Activated CD4-positive, alpha-beta T cell treated with anti-CD3 and anti-CD28 coated beads, Interleukin-2, Interleukin-6, amounts not matched to agents 100 ng/mL and 50 ng/mL, durations not matched to agents 16 hours and 8 hours (primary cell): ENCODE measurements at places on chromosomes 1 and 21.

GRCh38 chr1:96772349-96772748 is 50.8 kb downstream of the PTBP2 start:
- no peak for DNase-seq

DNA sequence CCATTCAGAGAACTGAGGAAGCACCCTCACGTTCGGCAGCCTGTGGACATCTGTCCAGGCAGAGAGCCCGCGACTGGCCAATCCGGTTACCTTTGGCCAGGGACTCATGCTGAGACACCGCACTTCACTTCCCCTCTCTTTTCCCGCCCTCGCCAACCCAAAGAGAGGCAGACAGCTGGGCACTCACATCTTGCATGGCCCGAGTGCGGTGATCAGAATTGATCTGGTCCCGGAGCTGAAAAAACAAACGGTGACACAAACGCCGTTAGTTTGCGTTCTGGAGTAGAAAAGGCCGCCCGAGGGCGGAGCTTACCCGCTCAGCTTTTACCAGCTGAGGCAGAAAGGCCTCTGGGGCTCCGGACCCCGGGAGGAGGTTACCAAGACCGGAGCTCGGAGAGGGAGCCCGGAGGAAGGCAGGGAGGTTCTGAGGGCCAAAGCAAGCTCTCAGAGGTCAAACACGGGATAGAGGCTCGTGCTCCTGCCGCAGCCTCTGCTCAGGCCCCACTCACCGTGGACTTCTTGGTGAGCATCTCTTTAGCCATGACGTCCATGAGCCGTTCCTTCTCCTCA is 376 bp downstream of the SF3A3 start:
- peak; percentile 39 for DNase-seq

GRCh38 chr1:162458236-162458635 is 39.4 kb upstream of the UHMK1 start:
- no peak for DNase-seq

GRCh38 chr1:205961991-205962820 is 18.9 kb upstream of the SLC26A9 start:
- no peak for DNase-seq

- DNase-seq: peak; percentile 42
Observed at GRCh38 chr1:54965624-54966340, 14.6 kb upstream of the TMEM61 start.

DNA sequence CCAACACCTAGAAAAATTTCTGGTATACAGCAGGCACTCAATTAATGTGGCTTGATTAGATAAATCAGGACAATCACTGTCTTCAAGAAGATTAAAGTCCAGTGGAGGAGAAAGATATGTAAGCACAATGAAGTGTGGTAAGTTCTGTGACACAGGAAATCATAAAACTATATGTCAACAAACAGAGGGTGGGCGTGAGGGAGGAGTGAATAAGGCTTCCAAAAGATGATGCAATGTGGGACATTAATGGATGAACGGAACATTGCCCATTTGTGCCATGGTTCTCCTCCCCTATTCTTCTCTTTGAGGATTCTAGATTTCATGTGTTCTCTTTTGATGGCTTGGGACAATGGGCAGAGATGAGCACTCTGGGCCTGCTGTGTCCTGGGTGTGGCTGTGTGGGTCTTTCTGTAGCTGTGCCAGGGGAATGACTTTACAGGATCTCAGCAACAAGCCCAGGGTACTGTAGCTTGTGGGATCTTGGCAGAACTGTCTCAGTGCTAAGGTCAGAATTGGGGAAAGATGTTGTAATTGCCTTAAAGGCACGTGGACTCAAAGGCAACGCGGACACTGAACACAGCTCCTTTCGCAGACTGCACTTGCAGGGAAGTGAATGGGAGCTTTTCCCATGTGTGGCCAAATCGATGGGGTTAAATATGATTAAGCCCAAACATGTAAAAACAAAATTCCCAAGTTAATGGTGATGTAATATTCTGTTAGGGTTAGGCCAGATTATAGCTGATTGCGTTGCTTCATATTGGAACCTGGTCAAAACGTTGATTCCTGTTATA is 366.9 kb downstream of the TGFB2 start:
- DNase-seq: no peak

- no peak for DNase-seq
Observed at GRCh38 chr1:234532503-234532922, 53.5 kb upstream of the TARBP1 start.

DNA sequence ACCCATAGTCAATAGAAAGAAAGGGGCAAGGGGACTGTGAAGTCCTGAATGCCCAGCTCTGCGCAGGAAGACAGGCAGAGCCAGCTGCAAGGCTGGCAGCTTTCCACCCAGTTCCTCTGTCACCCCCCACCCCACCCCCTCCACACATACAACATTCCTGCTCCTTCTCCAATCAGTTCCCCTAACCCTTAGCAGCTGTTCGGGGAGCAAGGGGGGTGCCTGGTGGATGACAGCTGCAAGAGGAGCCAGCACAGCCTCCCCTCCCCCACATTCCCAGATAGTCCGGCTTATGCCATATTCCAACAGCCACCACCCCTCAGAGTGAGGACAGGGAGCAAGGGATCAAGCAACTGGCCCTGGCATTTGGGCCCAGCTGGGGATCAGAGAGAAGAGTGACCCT is 9.7 kb downstream of the ARHGEF2 start:
- DNase-seq: no peak

DNA sequence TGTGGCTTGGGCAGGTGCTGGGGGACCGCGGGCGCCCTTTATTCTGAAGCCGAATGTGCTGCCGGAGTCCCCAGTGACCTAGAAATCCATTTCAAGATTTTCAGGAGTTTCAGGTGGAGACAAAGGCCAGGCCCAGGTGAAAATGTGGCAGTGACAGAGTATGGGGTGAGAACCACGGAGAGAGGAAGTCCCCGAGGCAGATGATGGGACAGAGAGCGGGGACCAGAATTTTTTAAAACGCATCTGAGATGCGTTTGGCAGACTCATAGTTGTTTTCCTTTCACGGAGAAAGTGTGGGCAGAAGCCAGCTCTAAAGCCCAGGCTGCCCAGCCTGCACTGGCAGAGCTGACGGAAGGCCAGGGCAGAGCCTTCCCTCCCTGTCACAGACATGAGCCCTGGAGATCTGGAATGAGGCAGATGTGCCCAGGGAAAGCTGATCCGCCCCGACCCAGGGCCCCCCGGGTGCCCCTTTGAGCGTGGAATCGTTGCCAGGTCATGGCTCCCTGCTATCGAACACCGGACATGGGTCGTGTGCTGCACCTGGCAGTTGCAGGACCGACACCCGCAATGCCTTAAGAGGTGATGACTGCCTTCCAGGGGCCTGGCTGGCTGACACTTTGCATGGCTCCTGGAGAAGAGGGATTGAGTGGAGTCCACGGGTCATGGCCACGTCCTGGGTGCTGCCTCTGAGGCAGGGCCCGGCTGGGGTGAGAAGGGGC is 6.5 kb upstream of the SLX9 start:
- DNase-seq: no peak
